Stimulated activated CD8-positive, alpha-beta memory T cell treated with anti-CD3 and anti-CD28 coated beads, Interleukin-15, amount 100 ng/mL, for 4 hours (primary cell): ENCODE measurements at places on chromosomes 16 and 17.

DNA sequence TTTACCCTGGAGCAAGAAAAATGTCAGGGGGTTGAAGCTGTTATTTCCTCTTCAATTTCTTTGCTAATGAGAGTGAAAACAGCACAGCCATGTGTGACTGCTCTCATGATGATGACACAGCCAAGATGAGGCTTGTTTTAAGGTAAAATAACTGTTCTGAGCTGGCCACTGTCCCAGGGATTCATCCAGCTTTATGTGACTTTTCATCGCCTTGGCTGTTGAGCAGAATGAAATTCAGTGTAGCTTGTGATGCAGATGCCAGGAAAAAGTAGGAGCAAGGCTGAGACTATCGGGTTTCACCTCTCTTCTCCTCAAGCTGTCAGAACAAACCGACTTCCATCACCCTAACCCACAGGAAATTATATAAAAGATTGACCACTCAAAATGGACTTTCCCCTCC lies 361.8 kb upstream of the CDH5 start:
- DNase-seq: no peak

- DNase-seq: no peak
Measured at GRCh38 chr17:74825952-74826719, 33.5 kb downstream of the GRIN2C start.

DNA sequence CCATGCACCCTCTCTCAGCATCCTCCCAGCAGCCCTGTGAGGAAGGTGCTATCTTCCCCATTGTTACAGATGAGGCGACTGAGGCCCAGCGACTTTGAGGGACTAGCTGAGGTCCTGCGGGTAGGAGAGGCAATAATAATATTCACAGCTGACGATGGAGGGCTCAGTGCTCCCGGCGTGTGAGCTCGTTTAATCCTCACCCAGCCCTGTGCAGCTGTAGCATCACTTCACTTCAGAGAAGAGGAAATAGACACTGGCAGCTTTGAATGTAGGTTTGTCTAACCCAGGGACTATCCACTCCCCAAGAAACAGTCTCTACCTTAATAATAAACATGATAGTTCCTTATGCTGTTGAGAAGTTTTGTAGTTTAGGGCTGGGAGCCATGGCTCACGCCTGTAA lies 21.6 kb downstream of the LASP1 start:
- DNase-seq: no peak

- no peak for DNase-seq
Measured at GRCh38 chr17:39591958-39592954, 15.5 kb downstream of the NEUROD2 start.

DNA sequence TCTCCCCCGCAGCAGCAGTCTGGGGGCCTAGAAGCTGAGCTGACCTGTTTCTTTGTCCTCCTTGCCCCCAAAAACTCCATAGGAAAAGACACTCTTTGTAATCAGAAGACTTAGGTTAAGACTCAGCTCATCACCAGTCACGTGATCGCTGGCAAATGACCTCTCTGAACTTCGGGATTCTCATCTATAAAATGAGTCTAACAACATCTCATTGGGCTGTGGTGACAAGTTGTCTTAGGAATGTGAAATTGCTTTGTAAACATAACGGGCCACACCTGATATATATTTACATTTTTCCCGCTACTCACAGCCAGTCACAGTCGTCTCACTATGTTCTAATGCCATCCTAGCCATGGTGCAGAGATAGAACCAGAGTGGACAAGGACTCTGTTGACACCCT lies 86.0 kb upstream of the LHX1 start:
- no peak for DNase-seq

- no peak for DNase-seq
Measured at GRCh38 chr17:13734880-13735279, 133.2 kb upstream of the HS3ST3A1 start.

DNA sequence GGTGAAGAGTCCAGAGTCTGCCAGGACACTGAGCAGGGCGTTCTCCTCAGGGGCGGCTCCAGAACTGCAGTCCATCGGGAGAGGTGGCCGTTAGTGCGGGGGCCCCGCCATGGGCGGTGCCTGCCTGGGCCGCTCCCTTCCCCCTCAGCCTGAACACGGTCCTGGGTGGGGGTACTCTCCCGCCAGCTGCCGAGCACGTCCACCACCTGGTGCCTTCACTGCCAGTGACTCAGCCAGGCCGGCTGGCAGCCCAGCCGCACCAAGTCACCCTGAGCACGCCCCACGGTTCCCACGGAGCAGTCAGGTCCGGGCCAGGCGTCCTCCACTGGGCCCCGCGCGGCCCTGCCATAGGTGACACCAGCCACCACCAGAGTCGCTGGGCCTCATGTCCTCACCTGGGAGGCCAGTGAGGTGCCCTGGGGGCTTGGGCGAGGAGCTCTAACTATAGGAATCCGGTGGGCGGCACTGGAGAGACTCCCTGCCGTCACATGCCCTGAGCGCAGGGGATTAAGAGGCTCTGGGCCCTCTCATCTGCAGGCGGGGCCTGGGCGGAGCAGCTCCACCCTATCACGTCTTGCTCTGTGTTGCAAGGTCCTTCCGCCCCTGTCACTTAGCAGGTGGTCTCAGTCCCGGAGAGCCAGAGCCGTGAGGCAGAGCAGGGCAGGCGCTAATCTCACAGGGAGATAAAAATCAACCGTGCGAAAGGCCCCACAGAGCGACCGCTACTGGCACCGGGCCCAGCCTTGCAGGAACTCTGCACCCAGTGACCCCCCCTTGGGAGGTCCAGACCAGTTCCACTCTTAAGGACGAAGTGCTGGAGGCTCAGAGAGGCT lies 14.3 kb downstream of the PIEZO1 start:
- no peak for DNase-seq

DNA sequence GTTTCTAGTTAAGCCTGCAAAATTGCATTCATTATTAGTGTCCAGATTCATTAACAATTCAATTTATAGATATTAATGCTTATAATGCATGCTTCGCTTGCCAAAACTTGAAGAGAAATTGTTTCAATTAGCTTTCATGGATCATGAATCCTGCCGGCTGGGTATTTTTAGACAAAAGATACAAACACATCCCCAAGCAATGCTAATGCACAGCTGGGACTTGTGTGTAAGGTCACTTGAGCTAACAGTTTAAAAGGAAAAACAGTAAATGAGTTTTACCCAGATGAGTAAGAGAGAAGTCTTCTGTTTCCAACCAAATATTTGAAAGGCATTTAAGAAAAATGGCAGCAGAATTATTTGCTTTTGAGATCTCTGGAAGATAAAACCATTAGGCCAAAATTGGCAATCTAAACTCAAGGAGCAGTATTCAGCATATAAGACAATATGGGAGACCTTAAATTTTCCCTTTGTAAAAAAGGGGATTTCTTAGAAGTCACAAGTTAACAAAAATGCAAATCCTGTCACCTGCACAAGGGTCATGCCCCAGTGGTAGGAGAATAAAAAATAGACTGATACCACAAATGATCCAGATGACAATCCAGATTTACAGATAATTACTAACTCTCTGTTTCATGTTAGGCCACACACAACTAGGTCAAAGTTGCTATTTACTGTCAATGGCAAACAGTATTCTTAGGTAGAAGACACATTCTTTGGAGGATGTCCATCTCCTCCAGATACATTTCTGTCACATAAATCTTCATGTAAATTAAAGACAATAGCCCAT lies 418.4 kb upstream of the PMFBP1 start:
- no peak for DNase-seq

- no peak for DNase-seq
Measured at GRCh38 chr16:1902547-1903219, 15.5 kb downstream of the HS3ST6 start.

- DNase-seq: no peak
Measured at GRCh38 chr17:2450016-2450650, 49.3 kb upstream of the MNT start.

- DNase-seq: no peak
Measured at GRCh38 chr17:80224683-80225082, 4.5 kb downstream of the SLC26A11 start.

DNA sequence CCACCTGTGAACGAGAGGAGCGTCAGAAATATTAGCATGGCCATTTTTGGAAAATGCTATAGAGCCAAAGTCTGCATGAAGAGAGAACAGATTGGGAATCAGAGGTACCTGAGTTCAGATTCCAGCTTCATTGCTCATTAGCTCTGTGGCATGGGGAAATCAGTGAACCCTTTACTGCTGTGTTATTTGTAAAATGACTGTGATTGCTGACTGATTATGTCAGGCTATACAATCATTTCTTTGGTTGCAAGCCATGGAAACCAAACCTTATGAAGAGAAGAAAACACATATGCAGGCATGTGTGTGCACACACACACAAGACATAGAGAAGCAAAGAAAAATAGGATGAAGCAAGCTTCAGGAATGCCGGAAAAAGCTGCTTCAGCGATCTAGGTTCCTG lies 101.4 kb upstream of the HSBP1 start:
- DNase-seq: no peak

DNA sequence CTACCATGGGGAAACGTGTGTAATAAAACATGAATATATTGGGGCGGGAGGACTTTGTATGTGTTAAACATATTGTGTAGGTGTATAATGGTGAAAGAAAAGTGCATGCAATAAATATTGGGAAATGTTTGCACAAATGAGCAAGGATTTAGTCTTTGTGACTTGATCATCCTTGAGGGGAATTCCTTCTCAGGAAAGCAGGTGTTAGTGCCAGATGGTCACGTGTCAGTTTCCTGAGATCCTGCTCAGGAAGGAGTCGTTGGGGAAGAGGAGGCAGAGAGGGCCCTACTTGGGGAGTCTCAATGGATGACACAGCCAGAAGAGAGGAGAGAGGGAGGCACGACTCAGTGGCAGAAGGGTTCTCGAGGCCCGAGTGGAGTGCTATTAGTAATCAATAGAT lies 53.2 kb downstream of the MSI2 start:
- DNase-seq: no peak

- DNase-seq: no peak
Measured at GRCh38 chr17:81254955-81255717, 16.0 kb downstream of the NDUFAF8 start.

- no peak for DNase-seq
Measured at GRCh38 chr16:22874394-22874793, 60.4 kb downstream of the HS3ST2 start.

DNA sequence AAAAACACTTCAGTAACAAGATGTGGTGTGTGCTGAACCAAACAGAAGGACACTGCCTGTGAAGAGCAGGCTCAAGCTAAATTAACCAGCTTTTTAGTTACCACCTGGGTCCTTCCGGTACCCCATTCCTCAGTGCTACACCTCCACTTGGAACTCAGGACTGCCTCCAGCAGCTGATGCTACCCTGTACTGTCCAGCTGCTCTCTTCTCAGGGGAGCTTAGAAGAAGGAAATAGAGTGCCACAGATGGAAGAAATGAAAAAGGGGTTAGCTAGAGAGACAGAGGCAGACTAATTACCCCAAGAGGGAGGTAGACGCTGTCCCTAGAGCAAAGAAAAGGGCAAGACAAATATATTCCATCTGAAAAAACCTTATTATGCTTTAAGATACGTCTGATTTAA lies 5.7 kb downstream of the MED13 start:
- no peak for DNase-seq

- DNase-seq: no peak
Measured at GRCh38 chr17:77207689-77208216, 67.0 kb downstream of the SEC14L1 start.

DNA sequence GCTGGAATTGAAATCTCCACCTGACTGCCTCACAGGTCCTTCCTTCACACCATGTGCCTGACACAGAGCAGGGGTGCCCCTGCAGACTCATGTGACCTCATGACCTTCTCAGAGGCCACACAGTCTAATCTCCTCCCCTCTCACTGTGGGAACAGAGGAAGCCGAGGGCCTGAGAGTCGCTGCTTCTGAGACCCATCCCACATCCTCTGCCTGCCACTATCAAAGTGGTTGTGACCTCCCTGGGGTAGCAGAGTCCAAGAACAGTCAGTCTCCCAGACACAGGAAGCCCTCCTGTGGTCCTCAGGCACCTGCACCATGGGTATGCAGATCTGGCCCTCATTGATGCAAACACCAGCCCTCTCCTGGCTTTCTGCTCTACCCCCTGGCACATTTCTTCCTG lies 78.5 kb downstream of the RAB11FIP4 start:
- no peak for DNase-seq

GRCh38 chr16:17431012-17431411 lies 39.7 kb downstream of the XYLT1 start:
- no peak for DNase-seq

- no peak for DNase-seq
Measured at GRCh38 chr17:61597607-61598006, 6.6 kb upstream of the NACA2 start.

DNA sequence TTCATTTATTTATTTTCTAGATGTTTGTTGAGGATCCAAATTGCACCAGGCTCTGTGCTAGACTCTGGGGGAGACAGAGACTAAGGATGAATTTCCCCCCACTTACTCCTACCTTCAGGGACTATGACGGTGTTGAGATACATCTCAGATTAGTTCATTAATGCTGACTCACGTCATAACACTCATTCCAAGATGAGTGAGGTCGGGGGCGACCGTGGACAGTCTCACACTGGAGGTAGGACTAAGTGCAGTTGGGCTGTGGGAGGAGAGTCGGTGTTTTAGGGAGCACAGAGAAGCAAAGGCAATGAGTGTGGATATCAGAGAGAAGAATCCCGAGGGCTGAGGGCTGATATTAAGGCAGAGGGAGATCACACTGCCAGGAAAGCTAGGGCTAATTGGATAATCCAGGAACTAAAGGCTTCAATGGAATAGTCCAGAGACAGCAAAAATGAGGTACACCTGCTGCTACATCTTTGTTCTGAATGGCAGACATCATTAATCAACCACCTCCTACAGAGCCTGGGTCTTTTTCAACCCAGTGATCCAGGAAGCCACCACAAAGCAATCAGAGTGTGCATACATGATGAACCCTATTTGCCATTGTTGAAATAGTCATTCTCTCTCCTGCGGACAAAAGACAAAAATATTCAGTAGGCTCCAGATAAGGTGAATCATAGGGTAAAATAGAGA lies 38.6 kb upstream of the CACNG4 start:
- DNase-seq: no peak

GRCh38 chr16:75250089-75250808 lies 1.2 kb downstream of the BCAR1 start:
- DNase-seq: no peak

- no peak for DNase-seq
Measured at GRCh38 chr17:82253179-82253544, 20.3 kb downstream of the CSNK1D start.

DNA sequence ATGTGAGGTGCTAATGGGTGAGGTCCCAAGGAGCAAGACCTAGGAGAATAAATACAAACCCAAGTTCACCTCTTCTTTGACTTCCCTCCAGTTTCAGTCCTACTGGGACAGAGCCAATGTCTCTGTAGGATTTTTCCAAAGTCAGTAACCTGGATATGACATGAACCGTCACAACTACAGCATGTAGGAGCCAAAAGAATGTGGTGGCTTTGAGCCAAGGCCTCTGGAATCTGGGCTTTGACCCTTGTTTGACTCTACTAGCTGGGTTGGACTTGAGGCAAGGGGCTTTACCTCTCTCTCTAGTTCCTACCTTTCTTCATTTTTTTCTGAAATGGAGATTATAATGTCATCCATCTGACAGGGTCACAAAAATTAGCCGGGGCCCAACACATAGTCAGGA lies 91.4 kb downstream of the CACNG3 start:
- no peak for DNase-seq
